ENCODE measurements at places on chromosomes 5 and 9.

DNA sequence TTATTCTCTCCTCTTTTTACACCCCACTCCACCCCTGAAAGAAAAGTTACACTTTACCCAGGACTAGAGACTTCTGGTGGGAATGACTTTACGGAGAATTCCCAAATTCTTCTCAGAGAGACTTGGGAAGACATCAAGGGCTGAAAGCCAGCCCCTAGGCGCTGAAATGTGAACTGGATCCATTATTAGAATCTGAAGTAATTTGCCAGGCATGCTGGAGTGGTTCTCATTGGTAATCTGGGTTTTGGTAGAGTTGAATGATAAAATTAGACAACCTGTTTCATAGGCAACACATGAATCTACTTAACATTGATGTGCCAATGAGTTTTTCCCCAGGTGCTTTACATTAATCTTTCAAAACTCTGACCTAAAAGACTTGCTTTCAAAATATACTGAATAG lies 324.8 kb downstream of the ADAMTS6 start:
- no peaks in the 10 kb centered on the region for H3K4me1 ChIP-seq
- peaks cover 3% of the 10 kb centered on the region for H3K36me3 ChIP-seq
- no peak overlapping the region for H3K27ac ChIP-seq
- no peaks in the 10 kb centered on the region for H3K27me3 ChIP-seq

GRCh38 chr5:14594378-14595074 lies 12.9 kb downstream of the OTULINL start:
- no peaks in the 10 kb centered on the region for H3K27me3 ChIP-seq
- H3K27ac ChIP-seq = peak overlapping the region; percentile 88
- no peak for DNase-seq
- no peaks in the 10 kb centered on the region for H3K36me3 ChIP-seq
- peaks cover 58% of the 10 kb centered on the region for H3K4me1 ChIP-seq
- H3K4me3 ChIP-seq = peak overlapping the region; percentile 84

GRCh38 chr5:115209279-115209678 lies 39.6 kb upstream of the TRIM36 start:
- peak; percentile 60 for DNase-seq
- H3K36me3 ChIP-seq = no peaks in the 10 kb centered on the region
- H3K4me3 ChIP-seq = no peak overlapping the region
- no peaks in the 10 kb centered on the region for H3K27me3 ChIP-seq
- peaks cover 16% of the 10 kb centered on the region for H3K4me1 ChIP-seq

DNA sequence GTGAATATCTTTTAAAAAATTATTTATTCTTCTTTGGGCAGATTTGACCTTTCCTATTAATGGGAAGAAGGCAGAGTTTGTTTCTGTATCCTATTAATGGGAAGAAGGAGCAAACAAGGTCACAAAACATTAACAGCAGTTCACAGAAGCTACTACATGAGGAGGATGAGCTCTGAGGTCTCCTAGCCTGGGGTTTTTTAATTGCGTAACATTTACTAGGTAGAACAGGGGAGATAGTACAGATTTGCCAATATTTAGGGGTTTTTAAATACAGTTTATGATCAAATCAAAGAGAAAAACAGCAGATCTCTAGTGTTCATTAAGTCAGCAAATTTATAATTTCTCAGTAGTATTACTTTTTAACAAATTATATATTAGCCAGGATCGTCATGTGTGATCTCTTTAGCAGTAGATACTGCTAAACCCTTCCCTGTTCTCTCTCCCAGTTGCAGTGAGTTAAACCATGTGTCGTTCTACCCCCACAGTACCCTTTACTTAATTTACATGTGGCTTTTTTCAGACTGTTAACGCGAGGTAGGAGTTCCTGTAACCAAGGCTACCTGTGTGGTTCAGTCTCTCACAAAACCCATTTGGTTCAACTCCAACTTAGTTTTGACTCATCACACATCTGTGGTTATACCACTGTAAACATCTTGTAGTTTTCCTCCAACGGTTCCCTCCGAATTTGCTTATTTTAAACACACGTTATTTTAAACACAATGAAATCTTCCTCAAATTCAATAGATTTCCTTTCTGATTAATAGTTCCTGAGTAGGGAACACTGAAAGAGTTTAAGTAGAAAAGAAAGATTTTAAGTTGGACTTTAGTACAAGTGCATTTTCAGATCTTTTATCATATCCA lies 13.3 kb downstream of the SLC25A46 start:
- peaks cover 77% of the 10 kb centered on the region for H3K36me3 ChIP-seq
- no peak overlapping the region for H3K4me3 ChIP-seq
- H3K27ac ChIP-seq = peak overlapping the region; percentile 88
- peaks cover 27% of the 10 kb centered on the region for H3K4me1 ChIP-seq

GRCh38 chr5:2095011-2095410 lies 212.3 kb upstream of the IRX4 start:
- H3K27ac ChIP-seq = no peak overlapping the region
- H3K36me3 ChIP-seq = no peaks in the 10 kb centered on the region
- DNase-seq = no peak
- no peaks in the 10 kb centered on the region for H3K4me1 ChIP-seq
- H3K27me3 ChIP-seq = peaks cover 6% of the 10 kb centered on the region
- no peak overlapping the region for H3K4me3 ChIP-seq

Data from naive thymus-derived CD8-positive, alpha-beta T cell (primary cell).